ENCODE measurements at places on chromosomes 1 and 21.

GRCh38 chr1:247487057-247487456 is 29.2 kb upstream of the OR2B11 start:
- DNase-seq, result peak; percentile 10

- no peak for DNase-seq
These were observed 24.3 kb upstream of the RNF220 start for GRCh38 chr1:44380666-44381177.

- DNase-seq, result no peak
These were observed 3.5 kb downstream of the GNAT2 start for GRCh38 chr1:109615879-109616278.

- DNase-seq, result no peak
These were observed 19.1 kb downstream of the SLC25A33 start for GRCh38 chr1:9558271-9558945.

DNA sequence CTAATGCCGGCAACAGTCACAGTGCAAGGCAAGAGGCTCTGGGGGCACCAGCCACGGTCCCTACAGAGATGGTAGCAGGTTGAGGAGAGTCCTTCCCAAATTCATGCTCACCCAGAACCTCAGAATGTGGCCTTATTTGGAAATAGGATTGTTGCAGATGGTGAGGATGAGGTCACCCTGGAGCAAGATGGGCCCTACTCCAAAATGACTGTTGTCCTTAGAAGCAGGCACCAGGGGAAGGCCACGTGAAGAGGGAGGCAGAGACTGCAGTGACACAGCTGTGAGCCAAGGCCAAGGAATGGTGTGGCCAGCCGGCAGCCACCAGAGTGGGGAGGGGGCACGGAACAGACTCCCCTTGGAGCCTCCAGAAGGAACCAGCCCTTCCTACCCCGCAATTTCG is 70.8 kb upstream of the CLDN14 start:
- peak; percentile 76 for DNase-seq

- DNase-seq, result no peak
These were observed 20.0 kb upstream of the ADARB1 start for GRCh38 chr21:45054227-45054926.

DNA sequence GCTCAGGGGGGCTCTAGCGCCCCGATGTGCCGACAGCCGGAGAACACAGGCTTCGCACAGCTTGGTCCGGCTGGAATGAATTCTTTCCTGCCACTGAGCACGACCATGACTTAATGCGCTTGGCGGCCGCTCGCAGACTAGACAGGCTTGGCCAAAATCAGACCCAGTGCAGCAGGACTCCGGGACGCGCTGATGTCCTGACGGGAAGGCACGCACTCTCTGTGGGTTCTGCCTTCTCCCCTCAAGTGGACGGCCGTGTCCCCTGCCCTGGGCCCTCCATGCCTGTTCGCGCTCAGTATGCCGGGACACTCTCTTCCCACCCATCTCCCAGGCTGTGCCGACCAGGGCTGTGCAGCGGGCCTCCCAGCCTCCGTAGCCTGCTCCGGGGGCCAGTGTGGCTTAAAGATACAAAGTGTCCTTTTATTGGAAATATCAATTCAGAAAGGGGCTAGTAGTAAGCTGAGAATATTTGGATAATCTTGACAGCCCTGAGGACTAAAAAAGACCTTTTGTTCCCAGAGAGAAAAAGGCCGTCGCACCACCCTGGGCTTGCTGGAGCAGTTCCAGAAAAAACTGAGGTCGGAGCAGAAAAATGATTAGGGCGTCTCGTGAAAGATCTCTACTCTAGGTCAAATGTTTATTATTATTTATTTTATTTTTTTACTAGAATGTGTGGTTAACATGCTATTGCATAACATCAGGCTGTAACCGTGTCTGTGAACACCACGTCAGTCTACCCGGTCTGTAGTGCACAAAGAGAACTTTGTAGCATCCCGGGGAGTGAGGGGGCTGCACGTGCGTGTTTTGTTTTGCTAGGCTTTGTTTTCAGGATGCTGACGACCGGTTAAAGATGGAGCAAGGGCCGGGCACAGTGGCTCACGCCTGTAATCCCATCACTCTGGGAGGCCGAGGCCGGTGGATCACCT is 88.1 kb upstream of the ARHGEF16 start:
- no peak for DNase-seq

DNA sequence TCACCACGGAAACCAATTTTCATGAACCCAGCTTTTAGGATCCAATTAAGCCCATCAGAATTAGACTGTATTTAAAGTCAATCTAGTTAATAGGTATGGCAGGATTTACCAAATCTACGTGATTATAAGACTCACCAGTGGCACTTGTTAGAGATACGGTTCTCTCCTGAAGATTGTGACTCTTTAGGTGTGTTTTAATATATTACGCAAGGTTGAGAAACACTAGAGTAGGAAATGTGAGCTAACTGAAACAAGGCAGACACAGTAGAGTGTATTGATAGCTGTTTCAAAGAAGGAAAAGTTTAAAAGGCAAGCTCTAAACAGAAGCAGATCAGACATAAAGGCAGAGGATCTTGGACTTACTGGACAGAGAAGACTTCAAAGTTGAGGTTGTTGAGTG is 11.2 kb upstream of the RPE65 start:
- DNase-seq, result no peak

- peak; percentile 65 for DNase-seq
These were observed 79.3 kb upstream of the ATF3 start for GRCh38 chr1:212529211-212529741.

GRCh38 chr1:223179786-223180185 is 36.7 kb upstream of the TLR5 start:
- DNase-seq, result no peak

GRCh38 chr1:165841582-165842017 is 14.2 kb downstream of the UCK2 start:
- DNase-seq, result peak; percentile 68

DNA sequence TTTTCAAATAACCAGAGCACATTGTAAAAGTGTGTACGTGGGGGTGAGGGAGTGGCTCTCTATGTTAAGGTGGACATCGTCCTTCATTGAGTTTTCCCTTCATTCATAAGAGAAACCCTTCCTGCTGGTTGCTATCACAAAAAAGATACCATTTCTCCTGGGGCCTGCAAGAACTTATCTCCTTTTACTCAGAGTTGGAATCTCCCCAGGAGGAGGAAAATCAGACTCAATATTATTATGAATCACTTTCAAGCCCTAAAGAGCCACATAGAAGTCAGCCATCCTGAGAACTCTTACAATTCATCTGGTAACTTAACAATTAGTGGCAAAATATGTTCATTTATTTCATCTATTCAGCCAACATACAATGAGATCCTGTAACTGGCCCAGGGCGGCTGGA is 27.1 kb upstream of the TGFBR3 start:
- no peak for DNase-seq

DNA sequence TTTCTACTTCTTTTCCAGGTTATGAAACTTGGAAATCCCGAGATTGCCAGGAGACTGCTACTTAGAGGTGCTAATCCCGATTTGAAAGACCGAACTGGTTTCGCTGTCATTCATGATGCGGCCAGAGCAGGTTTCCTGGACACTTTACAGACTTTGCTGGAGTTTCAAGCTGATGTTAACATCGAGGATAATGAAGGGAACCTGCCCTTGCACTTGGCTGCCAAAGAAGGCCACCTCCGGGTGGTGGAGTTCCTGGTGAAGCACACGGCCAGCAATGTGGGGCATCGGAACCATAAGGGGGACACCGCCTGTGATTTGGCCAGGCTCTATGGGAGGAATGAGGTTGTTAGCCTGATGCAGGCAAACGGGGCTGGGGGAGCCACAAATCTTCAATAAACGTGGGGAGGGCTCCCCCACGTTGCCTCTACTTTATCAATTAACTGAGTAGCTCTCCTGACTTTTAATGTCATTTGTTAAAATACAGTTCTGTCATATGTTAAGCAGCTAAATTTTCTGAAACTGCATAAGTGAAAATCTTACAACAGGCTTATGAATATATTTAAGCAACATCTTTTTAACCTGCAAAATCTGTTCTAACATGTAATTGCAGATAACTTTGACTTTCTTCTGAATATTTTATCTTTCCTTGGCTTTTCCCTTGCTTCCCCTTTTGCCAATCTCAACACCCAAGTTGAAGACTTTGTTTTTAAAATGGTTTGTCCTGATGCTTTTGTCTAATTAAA is 4.0 kb downstream of the CDKN2C start:
- DNase-seq, result no peak

DNA sequence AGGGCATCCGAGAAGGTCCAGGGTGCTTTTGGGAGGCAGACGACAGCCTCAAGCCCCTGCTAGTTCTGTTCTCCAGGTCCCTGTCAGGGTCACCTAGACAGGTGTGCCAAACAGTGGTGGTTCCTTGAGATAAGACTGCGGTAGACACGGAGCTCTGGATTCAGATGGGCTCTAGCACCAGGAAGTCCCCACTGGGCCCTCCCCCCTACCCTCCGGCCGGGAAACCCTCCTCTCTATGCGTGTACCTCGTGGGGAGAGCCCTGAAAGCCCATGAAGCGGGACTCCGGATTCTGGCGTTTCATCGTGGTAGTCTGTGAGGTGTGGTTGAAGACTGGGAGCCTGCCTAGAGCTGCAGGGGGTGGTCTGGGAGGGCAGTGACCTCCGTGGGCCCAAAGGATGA is 2.1 kb upstream of the KCNA2 start:
- no peak for DNase-seq
